ENCODE measurements at places on chromosomes 11 and 22. TPM values are rescaled to one million over a fixed set of nuclear protein-coding genes. Genes with fewer than 3 reads are reported as not detected.

PAX6 gene
- 0.02 TPM for polyA plus RNA-seq

SYT8 gene
- polyA plus RNA-seq = not detected

DNA sequence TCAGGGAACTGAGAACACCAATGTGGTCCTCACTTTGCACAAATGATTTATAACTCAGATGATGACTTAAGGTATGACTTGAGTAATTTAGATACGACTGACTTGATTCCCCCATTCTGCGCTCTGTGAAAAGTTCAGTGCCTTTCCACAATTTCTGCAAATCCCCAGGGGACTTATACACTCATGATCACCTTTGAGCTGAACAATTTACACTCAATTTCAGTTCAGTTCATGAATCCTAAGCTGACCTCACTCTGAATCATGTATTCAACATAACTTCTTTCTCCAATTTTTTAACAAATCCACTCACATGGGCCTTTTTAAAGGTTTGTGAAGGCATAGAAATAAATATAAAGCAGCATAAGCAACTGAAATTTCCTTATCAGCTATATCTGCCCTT lies 274.2 kb downstream of the FAM76B start:
- no peak for DNase-seq

- peak; percentile 50 for DNase-seq
Observed at GRCh38 chr11:61123775-61124571, 21.7 kb downstream of the CD5 start.

MMP13 gene
- not detected for polyA plus RNA-seq

DNA sequence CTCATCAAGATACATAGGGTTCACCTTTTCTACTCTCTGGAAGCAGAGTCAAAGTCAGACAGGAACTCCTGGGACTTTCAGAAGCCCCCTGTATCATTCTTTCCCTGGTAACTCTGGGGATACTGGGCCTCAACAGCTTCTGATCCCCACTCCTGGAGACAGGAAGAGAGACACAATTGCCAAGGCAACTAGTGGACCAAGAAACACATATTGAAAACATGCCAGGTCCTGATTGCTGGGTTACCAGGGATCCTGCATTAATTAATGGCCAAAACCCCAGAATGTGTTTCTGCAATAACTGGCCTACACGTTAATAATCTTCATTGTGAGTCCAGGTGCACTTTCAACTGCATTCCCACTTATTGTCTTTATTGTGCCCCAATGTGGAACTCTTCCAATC lies 260.8 kb upstream of the POU2AF2 start:
- no peak for DNase-seq
